ENCODE measurements at places on chromosomes 5 and 9. TPM values are rescaled to one million over a fixed set of nuclear protein-coding genes. Genes with fewer than 3 reads are reported as not detected.

The CDH18 gene
- polyA plus RNA-seq, result 6.0 TPM

GRCh38 chr9:69963803-69964202 is 79.8 kb upstream of the MAMDC2 start:
- no peak for DNase-seq
- H3K27me3 ChIP-seq, result no peaks in the 10 kb centered on the region
- H3K36me3 ChIP-seq, result no peaks in the 10 kb centered on the region
- no peak overlapping the region for H3K27ac ChIP-seq
- no peak overlapping the region for H3K4me3 ChIP-seq

The DMRT3 gene
- polyA plus RNA-seq, result not detected

GRCh38 chr5:75053054-75053303 is 621 bp upstream of the GCNT4 start:
- no peaks in the 10 kb centered on the region for H3K27me3 ChIP-seq
- no peaks in the 10 kb centered on the region for H3K36me3 ChIP-seq
- no peaks in the 10 kb centered on the region for H3K4me1 ChIP-seq
- H3K27ac ChIP-seq, result no peak overlapping the region

GRCh38 chr9:36987891-36988290 is 46.2 kb downstream of the PAX5 start:
- H3K27me3 ChIP-seq, result peaks cover 34% of the 10 kb centered on the region
- no peaks in the 10 kb centered on the region for H3K4me1 ChIP-seq
- no peak overlapping the region for H3K4me3 ChIP-seq
- H3K36me3 ChIP-seq, result no peaks in the 10 kb centered on the region
- DNase-seq, result no peak
- H3K27ac ChIP-seq, result no peak overlapping the region

The ANKRD55 gene
- polyA plus RNA-seq, result not detected

- no peak overlapping the region for H3K27ac ChIP-seq
- no peaks in the 10 kb centered on the region for H3K36me3 ChIP-seq
- H3K4me3 ChIP-seq, result no peak overlapping the region
- H3K27me3 ChIP-seq, result no peaks in the 10 kb centered on the region
- H3K4me1 ChIP-seq, result no peaks in the 10 kb centered on the region
Observed at GRCh38 chr5:115549154-115549553, 4.6 kb upstream of the FEM1C start.

DNA sequence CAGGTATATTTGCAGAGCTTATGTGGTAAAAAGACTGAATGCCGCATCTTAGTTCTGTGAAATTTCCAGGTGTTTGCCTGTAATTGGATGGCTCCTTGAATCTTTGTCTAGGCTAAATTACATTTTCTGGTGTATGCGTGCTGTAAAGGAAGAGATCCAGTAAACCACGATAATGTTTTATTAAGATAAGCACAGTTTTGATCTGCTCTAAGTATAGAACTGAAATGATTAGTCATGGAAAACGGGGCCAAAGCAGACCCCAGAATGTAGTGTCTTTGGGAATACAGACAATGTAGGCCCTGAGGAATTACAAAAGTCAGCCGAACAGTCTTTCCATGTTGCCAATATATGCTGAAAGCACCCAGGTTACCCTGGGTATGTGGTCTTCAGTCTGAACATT is 257.3 kb downstream of the FANCC start:
- H3K27ac ChIP-seq, result peak overlapping the region; percentile 44
- no peak overlapping the region for H3K4me3 ChIP-seq
- H3K27me3 ChIP-seq, result no peaks in the 10 kb centered on the region
- DNase-seq, result no peak
- H3K4me1 ChIP-seq, result peaks cover 71% of the 10 kb centered on the region
- peaks cover 71% of the 10 kb centered on the region for H3K36me3 ChIP-seq

- no peaks in the 10 kb centered on the region for H3K36me3 ChIP-seq
- no peak overlapping the region for H3K4me3 ChIP-seq
- H3K27me3 ChIP-seq, result no peaks in the 10 kb centered on the region
- no peak for DNase-seq
- no peak overlapping the region for H3K27ac ChIP-seq
- H3K4me1 ChIP-seq, result no peaks in the 10 kb centered on the region
Observed at GRCh38 chr5:74579215-74579614, 61.3 kb downstream of the ENC1 start.

All from SK-N-SH (cell line).